Stimulated activated CD8-positive, alpha-beta memory T cell treated with anti-CD3 and anti-CD28 coated beads, Interleukin-7, amount 100 ng/mL, for 1 hour (primary cell): ENCODE measurements at places on chromosomes 1 and 21.

DNA sequence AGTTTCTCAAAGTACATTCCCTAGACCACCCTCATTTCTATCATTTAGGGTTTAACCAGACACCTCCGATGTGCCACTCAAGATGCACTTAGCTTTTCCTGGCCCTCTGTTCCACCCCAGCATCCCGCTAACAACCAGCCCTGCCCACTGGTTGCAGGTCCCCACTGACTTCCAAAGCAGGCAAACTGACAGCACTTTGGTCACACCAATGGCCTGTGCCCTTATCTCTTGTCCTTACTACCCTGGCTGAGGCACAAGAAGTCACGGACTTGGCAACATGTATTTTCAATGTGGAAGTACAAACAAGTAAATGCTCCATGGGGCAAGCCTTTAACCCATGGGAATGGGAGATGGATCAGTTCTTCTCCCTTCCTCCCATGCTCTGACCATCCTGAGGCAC is 357.1 kb downstream of the OMA1 start:
- no peak for DNase-seq

- DNase-seq, result no peak
These were observed 9.5 kb upstream of the GNPAT start for GRCh38 chr1:231231511-231231910.

- no peak for DNase-seq
These were observed 55.6 kb downstream of the SLX9 start for GRCh38 chr21:44995343-44995941.

- no peak for DNase-seq
These were observed 228.4 kb upstream of the NRIP1 start for GRCh38 chr21:15293240-15293639.

DNA sequence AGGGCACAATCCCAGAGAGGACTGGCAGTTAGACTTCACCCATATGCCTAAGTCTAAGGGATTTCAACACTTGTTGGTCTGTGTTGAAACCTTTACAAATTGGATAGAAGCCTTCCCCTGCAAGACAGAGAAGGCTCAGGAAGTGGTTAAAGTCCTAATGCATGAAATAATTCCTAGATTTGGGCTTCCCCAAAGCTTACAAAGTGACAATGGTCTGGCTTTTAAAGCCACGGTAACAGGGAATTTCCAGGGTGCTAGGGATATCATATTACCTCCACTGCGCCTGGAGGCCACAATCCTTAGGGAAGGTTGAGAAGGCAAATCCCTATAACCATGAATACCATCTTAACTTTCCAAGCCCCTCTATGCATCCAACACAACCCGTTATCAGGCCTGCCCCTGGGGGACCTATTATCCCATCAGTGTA is 3.3 kb upstream of the FMO4 start:
- no peak for DNase-seq

DNA sequence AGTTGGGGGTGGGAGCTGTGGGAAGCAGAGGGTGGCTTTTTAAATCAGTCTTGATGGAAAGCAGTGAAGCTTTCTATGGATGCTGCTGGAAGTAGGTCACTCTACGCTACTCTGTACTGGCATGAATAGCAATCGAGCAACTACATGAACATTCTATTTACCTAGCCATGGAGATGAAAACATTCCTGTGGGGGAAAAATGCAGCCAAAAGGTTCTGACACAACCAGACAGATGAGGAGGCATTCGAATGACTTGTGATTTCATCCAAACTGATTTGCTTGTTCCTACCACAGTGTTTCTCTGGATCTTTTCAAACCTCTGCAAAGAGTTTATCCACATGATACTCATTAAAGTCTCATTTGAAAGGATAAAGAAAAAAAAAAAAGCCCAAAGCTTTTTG is 95.0 kb downstream of the ASTN1 start:
- DNase-seq, result no peak

- no peak for DNase-seq
These were observed 25.2 kb downstream of the VAMP4 start for GRCh38 chr1:171716616-171717015.

- DNase-seq, result no peak
These were observed 51.0 kb downstream of the ABCA4 start for GRCh38 chr1:94069919-94070285.

- no peak for DNase-seq
These were observed 5.2 kb upstream of the ERRFI1 start for GRCh38 chr1:8031176-8031785.

DNA sequence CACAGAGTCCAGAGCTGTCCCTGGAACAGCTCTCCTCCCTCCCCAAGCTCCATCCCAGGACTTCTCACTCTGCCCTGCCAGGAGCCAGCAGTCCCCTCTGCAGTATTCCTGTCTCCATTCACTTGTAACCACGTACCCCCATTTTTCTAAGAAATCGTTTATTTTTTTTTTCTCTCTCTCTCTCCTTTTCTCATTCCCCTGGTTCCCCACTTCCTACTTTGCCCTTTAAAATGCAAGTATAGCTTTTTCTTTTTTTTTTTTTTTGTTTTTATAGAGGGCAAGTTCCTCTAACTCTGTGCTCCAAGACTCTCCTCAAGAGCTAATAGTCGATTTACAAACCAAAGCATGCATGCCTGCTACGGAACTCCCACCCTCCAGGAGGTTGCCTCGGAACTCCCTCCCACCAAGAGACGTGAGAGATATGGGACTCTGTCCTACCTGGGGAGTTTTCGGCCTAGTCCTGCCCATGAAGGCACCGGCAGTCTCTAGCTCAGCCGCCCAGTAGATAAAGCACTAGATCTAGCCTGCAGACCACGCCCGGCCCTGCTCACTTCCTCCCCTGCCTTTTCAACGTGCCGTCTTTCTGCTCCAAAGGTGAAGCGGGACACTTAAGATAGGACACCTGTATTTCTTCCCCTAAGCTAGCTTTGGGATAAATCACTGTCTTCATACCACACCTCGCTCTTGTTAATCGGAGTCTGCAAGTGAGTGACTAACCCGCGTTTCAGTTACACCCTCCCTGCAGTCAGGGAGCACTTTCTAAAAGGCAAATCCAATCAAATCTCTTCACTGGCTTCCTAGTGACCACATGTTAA is 27.7 kb downstream of the TNFRSF9 start:
- no peak for DNase-seq

DNA sequence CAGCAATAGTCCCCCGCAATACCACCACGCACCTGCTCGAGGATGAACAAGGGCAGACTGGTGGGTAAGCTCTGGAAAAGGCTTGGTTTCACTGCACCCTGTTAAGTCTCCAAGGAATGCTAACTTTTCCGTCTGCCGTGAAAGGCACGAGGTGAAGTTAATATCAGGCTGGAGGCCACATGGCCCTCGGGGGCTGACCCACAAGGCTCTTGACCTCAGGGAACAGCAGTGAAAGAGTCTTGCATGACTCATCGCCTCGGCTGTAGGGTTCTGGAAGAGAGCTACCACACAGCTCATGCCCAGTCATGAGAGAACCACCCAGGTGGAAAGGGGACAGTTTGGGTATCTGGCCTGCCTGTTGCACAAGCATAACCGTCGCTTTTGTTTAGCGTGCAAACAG is 24.7 kb downstream of the SCCPDH start:
- DNase-seq, result no peak

- DNase-seq, result no peak
These were observed 184.1 kb downstream of the ZSCAN20 start for GRCh38 chr1:33656467-33657005.

GRCh38 chr1:26072305-26072704 is 4.9 kb upstream of the TRIM63 start:
- no peak for DNase-seq

DNA sequence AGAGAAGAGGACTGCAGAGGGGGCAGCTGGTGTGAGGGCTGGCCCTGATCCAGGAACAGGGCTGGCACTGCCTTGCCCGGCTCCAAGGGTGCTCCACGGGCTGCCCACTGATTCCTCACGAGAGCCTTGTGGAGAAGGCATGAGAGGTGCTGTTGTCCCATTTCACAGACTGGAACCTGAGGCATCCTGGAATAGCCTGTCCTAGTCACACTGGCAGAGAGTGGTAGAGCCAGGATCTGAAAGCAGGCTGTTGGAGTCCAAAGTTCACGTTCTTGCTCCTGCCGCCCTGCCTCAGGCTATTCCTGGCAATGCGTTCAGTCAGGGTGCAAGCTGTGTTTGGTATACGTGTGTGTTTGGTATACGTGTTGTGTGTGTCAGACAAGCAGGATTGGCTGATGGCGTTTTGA is 1.8 kb downstream of the RER1 start:
- DNase-seq, result no peak

DNA sequence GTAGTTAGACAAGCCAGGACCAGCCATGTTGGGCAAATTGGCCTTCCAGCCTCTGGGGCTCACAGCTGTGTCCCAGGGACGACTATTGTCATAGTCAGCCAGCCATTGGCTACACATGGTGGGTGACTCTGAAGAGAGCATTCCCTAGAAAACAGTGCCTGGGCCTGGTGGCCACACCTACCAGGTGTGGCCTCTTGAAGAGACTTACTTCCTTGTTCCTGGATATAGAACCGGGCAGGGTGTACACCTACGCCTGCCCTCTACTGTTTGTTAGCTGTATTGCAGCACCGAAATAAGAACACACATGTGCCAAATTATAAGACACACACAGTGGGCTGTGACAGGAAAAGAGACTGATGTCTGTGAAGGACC is 134.6 kb upstream of the ARHGEF16 start:
- no peak for DNase-seq

DNA sequence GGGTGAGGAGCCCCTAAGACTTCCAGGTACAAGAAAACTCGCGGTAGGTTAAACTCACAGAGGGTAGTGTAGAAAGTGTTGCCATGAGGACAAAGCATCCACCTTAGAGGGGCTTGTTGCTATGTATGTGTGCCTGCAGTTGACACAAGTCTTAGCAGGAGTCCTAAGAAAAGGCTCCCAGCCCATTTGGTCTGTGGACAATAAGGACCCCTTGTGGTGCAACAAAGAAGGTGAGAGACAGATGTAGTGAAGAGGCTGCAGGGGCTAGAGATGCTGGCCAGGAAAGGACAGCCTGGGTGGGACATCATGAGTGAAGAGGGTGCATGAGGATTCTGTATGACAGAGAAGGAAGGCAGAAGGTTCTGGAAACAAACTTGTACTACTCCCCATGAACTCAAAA is 36.3 kb upstream of the IL10 start:
- DNase-seq, result no peak

- no peak for DNase-seq
These were observed 238.0 kb upstream of the TMEM51 start for GRCh38 chr1:14915356-14916054.

GRCh38 chr21:43916076-43916475 is 51.1 kb downstream of the AGPAT3 start:
- no peak for DNase-seq

DNA sequence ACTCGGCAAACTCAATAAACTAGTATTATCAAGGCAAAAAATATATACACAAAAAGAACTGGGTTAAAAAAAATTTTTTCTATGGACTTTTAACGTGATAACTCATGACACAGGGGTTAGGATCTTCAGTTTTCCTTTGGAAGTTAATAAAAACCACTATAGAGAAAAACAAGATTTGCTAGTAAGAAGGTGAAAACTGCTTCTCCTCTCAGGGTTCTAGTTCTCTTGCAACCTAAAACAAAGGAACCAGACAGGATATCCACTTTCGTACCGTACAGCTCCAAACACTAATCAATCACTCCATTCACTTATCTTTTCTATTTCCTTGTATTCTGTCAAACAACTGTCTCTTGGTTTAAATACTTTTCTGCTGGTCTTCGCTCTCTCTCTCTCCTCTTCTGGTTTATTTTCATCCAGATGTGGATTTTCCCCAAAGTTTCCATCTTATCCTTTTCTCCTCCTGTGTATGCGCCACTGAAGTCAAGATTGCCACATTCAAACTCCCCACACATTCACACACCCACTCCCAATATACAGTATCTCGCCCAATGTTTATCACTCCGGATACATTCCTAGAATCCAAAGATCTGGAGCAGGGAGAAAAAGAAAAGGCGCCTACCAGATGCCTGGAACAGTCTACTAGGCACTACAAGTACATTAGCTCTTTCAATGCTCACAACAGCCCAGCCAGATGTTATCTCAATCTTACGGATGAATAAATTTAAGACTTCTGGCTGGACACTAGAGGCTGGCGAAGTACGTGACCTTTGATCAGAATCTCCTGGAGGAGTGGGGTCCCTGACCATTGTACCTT is 775 bp upstream of the PRPF38B start:
- DNase-seq, result no peak

- DNase-seq, result no peak
These were observed 22.1 kb downstream of the RGS8 start for GRCh38 chr1:182662121-182662890.

DNA sequence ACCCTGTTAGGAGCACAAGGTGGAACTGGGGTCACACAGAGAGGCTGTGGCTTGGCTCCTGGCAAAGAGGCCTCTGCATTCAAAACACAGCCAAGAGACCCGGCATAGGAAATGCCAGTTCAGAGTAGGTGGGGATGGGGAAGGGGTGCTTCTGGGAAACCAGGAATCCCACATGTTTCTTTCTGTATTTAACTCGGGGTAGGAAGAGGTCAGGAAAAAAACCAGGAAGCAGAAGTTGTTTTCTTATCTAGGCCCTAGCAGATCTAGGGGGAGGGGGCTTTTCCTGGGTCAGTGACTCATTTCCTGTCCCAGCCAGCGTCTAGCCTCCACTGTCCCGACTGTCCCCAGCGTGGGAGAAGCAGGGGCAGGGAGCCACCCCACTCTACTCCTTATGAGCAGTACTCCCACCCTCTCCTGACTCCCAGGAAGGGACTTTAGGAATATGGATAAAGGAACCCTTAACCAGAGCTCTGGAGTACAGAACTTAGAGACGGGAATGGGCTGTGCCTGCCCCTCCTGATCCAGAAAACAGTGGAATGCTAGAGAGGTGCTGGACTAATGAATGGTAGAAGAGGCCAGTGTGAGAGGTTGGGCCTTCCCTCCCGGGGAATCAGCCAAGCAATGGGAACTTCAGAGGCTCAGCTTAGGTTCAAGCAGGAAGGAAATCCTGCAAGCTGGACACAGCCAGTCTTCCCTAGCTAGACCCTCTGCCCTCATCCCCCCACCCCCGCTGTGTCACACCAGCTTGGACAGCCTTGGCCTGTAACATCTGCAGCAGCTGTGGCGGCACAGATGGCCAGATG is 5.7 kb downstream of the FHL3 start:
- no peak for DNase-seq

- DNase-seq, result no peak
These were observed 69.1 kb downstream of the DISC1 start for GRCh38 chr1:231695439-231696255.
